ENCODE measurements at places on chromosomes 16 and 17.

GRCh38 chr16:77064037-77064436, 127.0 kb upstream of the MON1B start:
- DNase-seq: no peak

DNA sequence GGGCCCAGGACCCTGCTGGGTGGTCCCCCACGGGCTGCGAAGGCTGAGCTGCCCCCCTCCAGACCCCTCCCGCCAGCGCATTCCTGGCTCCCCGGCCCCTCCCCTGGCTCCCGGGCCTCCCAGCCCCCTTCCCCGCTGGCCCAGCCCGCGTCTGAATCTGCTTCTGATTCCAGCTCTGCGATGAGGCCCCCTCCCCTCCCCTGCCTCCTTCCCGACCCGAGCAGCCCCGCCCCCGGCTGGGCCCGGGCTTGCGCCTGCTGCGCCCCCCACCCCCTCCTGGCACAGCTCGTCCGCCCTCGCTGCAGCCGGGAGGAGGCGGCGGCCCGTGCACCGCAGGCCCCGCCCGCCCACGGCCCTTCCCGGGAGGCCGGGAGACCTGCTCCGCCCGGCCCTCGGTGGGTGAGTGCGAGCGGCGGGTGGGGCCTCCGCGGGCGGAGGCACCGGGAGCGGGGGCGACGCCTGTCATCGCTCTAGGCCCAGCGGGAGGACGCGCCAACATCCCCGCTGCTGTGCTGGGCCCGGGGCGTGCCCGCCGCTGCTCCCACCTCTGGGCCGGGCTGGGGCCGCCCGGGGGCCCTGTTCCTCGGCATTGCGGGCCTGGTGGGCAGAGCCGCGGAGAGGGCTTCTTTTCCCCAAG, at the start of gene NTN3:
Gene NTN3 (plus strand): TSS at position 282 of the 637 bp plus-strand sequence. CDS start 405 bp downstream, outside the sequence.
- DNase-seq: no peak

DNA sequence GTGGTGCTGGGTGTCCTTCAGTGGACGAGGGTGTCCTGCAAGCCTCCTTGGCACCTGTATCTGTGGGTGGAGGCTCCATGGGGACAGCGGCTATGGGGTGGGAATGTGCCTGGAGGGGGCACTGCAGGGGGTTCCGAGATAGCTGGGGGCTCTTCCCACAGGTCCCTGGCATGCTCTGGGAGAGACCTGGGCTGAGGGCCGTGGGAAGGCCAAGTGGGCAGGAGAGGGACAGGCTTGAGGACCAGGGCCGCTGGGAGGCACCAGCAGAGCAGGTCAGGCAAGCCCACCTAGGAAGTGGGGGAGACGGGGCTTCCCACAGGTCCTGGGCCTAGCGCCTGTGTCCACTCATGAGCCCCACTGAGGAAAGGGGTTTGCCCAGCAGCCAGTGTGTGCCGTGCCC, 9.7 kb downstream of the LRRC75A start:
- no peak for DNase-seq

DNA sequence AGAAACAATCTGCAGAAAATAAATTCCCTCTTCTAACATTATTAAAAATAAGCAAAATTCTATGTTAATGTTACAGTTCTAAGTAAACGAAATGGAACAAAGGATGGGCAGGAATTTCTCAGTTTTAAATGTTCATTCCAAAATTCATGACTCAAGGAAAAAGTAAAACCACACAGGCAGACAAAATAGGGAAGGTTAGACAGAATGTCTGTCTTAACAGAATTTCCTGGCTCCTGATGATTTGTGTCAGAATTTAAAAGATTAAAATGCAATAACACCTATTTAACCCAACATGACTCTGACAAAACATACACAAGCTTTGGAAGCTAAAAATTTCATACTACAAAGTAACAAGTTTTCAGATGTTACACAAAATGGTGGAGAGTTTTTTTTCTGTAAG, 42.8 kb downstream of the SPOP start:
- peak; percentile 39 for DNase-seq

DNA sequence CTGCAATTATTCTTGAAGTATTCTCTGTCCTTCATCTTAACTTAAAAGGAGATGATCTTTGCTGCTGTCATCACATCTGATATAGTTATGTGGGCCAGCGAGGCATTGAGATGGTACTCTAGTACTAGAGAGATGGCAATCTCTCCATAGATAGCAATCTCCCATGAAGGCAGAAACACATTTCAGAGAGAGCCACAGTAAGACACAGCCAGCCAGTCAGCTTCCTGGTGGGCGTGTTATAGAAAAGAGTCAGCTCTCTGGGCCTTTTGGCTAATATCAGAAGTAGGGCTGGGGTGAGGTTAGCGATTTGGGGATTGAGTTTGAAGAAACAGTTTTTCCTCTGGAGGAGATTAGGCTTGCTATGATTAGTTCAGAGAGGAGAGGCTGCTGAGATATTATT, 22.6 kb upstream of the EFCAB13 start:
- no peak for DNase-seq

GRCh38 chr16:26643519-26643918, 423.2 kb upstream of the C16orf82 start:
- DNase-seq: no peak

Data from fibroblast of the aortic adventitia (primary cell).